Right forelimb (tissue), 1 donor: ENCODE measurements at places on chromosomes 16 and 17.

DNA sequence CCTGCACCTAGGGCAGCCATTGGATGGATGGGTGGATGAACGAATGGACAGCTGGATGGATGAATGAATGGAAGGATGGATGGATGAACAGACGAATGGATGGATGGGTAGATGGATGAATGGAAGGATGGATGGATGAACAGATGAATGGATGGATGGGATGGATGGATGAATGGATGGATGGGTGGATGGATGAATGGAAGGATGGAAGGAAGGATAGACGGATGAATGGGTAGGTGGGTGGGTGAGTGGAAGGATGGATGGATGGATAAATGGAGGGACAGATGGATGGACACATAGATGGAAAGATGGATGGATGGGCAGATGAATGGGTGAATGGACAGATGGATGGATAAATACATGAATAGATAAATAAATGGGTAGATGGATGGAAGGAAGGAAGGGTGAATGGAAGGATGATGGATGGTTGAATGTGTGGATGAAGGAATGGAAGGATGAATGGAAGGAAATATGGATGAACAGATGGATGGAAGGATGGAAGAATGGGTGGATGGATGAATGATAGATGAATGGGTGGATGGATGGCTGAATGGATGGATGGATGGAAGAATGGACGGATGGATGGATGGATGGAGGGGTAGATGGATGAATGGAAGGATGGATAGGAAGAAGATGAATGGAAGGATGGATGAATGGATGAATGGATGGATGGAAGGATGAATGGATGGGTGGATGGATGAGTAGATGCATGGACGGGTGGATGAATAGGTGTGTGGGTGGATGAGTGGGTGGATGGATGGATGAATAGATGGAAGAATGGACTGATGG is 15.4 kb downstream of the SRL start:
- no peak for DNase-seq

DNA sequence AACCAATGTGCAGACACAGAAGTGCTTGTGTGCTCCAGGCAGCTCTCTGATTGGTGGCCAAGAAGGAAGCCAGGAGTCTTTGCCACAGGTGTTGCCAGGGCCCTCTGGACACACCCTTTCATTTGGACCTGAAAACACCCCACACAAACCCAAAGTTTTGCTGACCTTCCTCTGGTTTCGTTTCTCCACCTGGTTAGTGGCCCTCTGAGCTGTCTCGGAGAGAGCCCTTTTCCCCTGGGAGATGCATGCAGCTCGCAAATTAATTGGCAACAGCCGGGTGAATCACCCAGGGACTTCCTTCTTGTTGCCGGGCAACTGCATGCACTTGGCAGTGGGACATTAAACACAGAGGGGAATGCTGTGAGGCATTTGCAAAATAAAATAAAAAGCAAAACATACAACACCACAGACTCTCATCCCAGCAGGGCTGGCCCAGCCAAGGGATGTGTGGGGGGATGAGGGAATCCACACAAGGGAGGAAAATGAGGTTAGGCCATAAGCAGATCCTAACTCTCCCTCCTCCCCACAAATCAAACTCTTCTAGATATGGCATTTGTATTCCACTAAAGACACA is 286.6 kb downstream of the SOX9 start:
- peak; percentile 61 for DNase-seq

GRCh38 chr17:77772461-77772897 is 186.0 kb upstream of the TNRC6C start:
- no peak for DNase-seq

DNA sequence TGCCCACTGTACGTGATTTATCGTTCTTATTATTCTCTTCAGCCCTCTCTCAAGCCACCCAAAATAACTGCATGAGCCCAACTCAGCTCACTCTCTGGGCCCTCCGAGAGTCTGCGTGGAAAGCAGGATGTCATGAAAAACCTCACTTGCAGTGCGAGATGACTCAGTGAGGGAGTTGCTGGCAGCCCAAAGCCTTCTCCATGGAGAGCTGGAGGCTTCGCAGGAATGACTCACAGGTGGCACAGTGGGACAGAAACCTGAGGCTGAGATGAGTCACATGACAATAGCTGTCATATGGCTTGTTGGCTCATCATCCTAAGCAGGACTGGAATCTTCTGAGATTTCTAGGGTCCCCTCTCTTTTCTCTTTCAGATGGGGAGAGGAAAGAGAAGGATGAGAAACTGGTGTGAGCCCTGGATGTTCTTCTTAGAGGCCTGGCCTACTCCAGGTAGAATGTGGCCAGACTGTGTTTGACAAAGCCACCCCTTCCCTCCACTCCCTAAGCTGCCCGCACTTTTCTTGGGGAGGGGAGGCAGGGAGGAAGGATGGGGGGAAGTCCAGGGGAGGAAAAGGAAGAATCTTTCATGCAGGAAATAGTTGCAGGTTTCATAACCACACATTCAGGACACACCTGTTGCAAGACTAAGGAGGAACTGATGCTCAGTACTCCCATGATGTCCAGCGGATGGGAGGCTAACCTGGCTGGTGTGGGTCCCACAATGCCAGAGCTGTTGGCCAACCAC is 160.6 kb upstream of the RPL38 start:
- DNase-seq, result peak; percentile 56

- no peak for DNase-seq
Measured at GRCh38 chr17:64499805-64500486, 3.1 kb upstream of the POLG2 start.

DNA sequence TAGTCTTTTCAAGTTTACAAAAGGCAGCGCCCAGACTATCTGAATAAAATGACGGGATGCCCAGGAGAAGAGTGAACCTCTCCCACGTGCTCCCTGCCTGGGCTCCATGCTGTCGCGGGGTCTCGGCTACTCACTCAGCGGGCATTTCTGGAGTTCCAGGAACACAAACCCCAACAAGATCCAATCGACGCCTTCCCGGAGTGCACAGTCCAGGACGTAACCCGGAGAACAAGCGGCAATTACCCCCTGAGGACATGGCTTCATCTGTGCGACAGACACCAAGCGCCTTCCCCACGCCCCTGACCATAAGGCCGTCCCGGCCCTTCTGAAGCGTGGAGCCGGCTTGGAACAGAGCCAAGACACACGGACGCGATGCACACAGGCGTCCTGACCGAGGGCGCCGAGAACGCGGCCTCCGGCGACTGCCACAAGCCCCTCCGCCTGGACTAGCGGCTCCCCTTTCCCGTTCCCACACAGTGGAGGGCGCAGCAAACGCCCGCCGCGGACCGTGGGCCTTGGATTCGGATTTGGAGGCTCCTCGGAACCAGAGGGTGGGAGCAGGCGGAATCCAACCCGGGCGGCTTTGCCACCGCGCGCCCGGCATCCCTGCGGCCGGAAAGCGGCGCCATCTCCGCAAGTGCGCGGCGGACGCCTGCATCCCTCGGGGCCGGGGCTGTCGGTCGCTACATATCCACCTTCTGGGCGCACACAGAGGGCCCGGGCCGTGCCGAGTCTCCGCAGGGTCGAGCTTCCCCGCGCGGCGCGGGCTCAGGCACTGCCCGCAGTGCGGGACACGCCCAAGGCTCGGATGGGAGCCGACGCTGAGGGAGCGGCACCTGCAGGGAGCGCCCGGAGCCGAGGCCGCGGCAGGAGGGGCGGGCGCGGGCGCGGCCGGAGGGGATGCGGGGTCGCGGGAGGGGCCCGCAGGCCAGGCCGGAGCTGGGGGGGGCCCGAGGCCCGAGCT is 725 bp downstream of the ABCA3 start:
- DNase-seq, result peak; percentile 64

GRCh38 chr16:72840631-72841381 is 207.1 kb downstream of the ZFHX3 start:
- DNase-seq, result no peak

DNA sequence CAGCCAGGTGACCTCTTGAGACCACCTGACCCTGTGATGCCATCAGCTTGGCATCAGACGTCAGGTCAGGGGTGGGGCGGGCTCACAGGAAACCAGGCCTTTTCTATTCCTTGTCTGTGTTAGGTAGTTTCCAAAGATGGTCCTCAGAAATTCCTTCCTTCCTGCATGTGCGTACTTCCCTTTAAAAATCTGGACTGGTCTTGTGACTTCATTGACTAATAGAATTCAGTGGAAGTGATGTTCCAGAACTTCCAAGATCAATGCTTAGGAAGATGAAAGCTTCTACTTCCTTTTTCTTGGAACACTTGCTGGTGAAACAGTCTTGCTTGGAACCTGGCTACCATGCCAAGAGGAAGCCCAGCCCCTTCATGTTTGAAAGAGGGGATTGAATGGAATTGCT is 10.0 kb upstream of the N4BP1 start:
- DNase-seq, result no peak

- no peak for DNase-seq
Measured at GRCh38 chr17:51921500-51921899, 237.0 kb downstream of the CA10 start.

DNA sequence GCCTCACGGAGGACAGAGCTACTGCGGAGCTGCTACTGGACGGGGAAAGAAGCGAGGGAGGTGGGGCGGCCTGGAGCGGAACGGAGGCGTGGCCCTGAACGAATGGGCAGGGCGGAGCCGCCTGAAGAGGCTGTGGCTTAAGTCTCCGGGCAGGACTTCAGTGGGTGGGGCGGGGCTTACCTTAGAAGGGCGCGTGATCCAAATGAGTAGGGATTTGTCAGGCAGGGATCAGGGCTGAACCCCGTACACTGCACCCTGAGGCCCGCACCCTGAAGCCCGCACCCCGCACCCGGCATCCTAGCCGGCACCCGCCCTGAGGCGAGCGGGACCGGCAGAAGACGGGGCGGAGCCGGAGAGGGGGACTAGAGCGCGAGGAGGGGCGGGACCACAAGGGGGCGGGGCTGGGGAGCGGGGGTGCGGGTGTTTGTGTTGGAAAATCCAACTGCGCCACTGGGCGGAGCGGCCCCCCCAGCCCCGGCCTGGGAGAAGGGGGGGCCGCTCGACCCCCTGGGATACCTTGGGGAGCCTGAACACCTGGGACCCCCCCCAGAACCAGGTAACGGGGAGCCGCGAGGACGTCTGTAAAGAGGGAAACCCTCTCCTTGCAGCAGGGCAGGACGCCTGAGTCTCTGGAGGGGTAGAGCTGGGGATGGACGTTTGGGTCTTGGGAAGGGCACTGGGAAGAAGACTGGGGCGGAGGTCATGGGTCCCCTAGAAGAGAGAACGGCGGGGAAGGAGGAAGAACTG is at the start of gene KDM6B:
TSS of gene KDM6B (plus strand) at position 423 of the 747 bp plus-strand sequence. CDS start 11,338 bp downstream, outside the sequence.
- DNase-seq, result peak; percentile 92

DNA sequence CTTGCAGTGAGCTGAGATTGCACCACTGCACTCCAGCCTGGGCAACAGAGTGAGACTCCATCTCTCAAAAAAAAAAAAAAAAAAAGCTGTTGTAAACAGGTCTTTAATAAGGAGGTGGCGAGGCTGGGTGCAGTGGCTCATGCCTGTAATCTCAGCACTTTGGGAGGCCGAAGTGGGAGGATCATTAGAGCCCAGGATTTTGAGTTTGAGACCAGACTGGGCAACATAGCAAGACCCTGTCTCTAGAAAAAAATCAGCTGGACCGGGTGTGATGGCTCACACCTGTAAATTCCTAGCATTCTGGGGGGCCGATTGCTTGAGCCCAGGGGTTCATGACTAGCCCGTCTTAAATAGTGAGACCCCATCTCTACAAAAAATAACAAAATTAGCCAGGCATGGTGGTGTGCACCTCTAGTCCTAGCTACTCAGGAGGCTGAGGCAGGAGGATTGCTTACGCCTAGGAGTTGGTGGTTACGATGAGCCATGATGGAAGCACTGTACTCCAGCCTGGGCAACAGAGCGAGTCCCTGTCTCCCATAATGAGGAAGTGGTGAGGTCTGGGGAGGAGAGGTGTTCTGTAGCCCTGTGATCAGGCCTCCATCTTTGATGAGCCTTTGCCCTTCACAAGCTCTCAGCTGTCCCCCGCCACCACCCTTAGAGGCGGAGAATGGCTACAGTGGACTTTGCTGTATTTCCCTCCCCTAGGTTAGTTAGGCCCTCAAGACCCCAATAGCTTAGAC is 36.2 kb downstream of the ZNF778 start:
- DNase-seq, result no peak

DNA sequence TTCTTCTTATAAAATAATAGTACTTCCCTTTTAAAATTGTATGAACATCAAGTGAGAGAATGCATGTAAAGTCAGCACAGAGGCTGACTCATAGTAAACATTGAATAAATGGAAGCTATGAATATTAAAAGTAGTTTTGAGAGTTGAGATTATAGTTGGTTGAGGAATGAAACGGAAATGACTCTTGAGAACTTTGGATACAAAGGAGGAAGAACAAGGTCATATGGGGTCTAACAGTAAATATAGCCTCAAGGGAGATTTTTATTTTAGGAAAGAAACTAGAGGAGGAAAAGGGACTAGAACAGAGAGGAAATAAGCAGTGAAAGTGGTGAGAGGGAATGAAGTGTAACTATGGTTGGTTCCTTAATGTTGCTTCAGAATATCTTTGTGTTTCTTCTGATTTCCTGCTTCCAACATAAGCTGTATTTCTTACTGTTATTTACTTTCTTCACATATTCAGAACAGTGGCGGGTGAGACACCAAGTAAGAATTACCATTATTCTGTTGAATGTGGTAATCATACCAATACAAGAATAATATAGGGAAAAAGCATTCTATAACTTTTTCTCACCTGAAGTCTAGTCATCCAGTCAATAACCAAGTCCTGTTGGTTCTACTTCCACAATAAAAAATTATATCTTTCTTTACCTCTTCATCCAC is 165.1 kb downstream of the CHD9 start:
- no peak for DNase-seq

GRCh38 chr17:32445074-32445415 is 735 bp downstream of the PSMD11 start:
- DNase-seq, result no peak

DNA sequence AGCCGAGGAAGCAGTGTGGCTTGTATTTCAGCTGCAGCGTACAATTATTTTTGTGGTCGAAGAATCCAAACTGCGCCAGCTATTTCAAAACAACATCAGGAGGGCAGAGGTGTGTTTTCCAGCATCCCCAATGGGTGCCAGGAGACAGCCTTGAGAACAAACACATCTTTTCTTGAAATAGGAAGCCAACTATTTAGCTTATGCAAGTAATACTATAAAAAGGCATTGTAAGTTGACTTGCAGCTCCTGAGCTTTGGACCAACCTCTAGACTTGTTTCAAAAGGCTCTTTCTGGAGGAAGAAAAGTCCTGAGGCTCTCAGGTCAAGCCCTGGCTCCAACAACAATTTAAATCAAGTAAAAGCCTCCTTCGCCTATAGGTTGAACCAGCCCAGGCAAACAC is 86.6 kb upstream of the HNF1B start:
- no peak for DNase-seq

- no peak for DNase-seq
Measured at GRCh38 chr16:87979352-87979751, 28.1 kb downstream of the BANP start.

GRCh38 chr17:32551186-32551955 is 64.6 kb downstream of the CDK5R1 start:
- no peak for DNase-seq

DNA sequence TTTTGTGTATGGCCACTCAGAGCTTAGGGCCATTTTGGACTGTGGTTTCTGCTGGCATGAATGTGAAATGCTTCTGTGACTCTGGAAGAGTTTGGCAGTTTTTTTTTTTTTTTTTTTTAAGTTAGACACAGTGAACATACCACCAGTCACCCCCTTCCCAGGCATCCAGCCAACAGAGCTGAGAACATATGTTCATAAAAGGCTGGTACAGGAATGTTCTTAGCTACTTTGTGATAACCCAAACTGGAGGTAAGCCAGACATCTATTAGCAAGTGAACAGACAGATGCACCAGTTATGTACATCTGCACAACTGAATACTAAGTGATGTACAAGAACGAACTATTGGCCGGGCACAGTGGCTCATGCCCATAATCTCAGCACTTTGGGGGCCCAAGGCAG is 92.7 kb downstream of the ABCC1 start:
- DNase-seq, result no peak

- no peak for DNase-seq
Measured at GRCh38 chr16:23348579-23349469, 46.7 kb downstream of the SCNN1B start.
